ENCODE measurements at places on chromosomes 3 and 15.

DNA sequence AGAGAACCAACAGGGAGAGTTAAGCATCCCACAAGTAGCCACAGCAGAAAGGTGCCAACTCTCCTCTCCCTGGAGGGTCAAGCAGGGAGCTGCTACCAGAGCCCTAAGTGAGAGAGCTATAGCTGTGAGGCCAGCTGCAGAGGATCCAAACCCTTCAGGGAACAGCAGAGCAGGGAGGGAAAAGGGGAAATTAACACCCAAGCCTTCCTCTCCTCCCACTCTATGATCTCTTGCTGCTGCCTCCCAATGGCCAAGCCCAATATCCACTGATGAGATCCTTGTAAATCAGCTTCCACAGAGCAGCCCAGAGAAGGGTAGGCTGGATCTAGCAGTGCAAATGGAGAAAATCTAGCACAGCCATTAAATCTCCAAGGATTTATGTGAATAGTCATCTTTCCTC, 68.2 kb upstream of the THBS1 start:
- DNase-seq, result no peak

DNA sequence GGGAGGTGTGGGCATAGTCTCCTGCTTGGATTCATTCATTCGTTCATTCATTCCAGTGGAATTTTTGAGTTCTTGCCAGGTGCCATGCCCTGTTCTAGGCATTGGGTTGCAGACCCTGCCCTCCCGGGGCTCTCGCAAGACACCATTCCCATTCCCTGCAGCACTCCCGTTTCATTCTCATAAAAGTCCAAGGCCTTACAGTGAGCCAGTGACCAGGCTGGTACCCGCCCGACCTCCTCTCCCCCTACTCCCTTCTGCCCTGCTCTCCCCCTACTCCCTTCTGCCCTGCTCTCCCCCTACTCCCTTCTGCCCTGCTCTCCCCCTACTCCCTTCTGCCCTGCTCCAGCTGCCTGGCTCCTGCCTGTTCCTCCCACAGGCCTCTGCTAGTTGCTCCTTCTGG, 41.9 kb downstream of the AMOTL2 start:
- DNase-seq, result peak; percentile 12

- no peak for DNase-seq
Observed at GRCh38 chr3:129878355-129878754, 15.2 kb downstream of the TMCC1 start.

- peak; percentile 62 for DNase-seq
Observed at GRCh38 chr3:16174389-16174788, at the start of gene GALNT15. Gene GALNT15 (plus strand): TSS chr3:16174680. CDS start chr3:16175152, 472 bp downstream.

DNA sequence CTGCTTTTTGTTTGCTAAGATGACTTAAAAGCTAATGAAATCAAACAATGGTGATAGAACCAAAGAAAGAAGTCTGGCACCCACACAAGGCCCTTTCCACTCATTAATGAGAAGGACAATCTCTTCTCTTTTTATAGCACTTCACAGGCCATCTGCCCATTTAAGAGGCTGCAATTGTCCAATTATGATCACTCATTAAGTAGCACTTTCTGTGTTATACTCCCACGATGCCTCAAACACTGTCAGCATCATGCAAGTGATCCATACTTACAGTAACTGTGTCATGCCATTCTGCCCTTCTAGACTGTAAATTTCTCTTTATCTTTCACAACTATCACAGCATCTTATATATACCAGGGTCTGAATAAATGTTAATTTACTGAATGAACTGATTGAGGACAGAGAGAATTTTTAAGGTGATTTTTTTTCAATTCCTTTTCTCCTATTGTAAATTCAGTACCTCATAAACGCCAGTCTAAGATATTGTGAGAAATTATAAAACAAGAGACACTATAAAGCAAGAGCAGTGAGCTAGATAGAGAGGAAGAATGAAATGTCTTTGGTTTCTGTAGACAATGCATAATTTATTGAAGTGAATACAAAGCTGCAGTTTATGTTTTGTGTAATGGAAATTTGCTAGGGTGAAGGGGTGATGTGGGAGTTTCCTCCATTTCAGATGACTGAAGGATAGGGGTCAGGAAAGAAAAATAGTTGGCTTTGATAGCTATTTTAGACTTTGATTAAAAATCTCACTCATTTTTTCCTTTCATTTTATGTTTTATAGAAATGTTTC, 17.3 kb downstream of the CD200 start:
- DNase-seq, result no peak

DNA sequence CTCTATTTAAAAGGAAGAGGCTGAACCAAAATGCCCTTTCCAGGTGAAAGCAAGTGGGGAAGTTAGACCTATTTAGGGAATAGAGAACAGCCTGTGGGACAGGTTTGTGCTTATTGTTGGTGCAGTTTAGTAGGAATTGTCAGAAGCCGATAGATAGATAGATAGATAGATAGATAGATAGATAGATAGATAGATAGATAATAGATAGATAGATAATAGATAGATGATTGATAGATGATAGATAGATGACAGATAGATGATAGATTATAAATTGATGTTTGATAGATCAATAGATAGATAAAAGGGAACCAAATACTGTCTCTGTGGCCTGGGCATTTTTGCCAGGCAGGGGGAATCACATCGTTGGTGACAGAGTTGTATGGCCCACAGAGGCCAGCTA, 42.5 kb downstream of the SH3GL3 start:
- DNase-seq, result no peak

DNA sequence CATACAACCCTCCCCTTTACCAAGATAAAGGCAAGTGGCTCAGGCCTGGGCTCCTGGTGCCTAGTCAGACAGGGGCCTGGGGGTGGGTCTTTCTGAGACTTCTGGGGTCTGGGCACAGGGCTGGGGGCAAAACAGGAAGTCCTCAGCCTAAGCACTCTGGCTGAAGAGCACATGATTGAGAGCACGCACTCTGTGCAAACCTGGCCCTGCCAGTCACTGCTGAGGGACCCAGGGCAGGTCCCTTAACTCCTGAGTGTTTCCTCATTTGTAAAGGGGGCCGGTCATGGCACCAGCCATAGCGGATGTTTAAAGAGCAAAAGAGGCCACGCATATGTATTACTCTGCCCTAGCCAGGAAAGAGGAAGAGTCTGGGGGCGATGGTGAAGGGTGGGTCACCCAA, 16.0 kb downstream of the TKT start:
- DNase-seq, result no peak

GRCh38 chr3:12532182-12532581, 13.1 kb downstream of the MKRN2OS start:
- DNase-seq, result no peak

DNA sequence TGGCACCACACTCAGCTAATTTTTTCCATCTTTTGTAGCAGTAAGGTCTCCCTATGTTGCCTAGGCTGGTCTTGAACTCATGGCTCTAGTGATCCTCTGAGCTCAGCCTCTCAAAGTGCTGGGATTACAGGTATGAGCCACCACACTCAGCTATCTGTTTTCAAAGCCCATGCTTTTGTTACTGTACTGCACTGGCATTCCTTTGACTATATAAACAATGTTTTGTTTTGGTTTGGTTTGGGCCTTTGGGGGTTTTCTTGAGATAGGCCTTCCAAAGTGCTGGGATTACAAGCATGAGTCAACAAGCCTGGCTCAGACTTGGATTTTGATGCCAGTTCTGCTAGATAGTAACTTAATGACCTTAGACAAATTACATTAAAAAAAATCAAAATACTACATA, 89.7 kb upstream of the GK5 start:
- DNase-seq, result no peak

DNA sequence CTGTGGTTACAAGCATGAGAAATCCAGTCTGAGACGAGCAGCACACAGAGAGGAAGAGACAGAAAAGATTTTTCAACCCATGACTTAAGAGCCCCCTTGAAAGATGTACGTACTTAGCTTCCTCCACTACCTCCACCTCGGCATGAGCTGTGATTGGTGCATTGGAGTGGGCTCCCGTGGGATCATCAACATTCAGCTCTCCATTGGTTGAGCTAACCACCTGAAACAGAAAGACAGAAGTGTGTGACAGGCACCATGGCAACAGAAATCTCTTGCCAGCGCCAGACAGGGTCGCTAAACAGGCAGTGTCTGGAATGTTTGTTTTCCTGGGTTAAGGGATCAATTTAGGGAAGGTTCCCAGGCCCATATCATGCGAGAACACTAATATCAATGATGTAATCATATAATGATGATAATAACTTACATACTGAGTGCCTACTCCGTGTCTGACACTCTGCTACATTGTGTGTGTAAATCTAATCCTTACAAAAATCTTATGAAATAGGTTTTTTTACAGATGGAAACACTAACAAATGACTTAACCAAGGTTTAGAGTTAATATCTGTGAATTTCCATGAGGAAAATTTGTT, 17.5 kb upstream of the PPIB start:
- DNase-seq, result no peak

DNA sequence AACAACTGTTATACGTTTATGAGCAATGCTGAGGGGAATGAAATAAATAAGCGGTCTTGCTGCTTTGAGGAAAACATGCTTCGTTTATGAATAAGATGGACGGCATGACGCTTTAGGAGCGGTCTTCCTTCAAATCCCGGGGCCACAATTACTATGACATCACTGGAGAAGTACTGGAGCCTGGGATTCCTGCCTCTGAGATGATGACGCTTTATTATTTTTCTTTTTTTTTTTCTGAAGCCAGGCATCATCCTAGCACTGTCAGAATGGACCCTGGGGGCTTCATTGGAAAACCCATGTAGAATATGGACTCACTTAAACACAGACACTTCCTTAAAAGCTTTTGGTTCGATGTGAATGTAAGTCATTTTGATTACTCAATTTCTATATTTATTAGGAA, 52.5 kb upstream of the FOXP1 start:
- DNase-seq, result no peak

- no peak for DNase-seq
Observed at GRCh38 chr3:69091389-69092029, 6.8 kb downstream of the ARL6IP5 start.

DNA sequence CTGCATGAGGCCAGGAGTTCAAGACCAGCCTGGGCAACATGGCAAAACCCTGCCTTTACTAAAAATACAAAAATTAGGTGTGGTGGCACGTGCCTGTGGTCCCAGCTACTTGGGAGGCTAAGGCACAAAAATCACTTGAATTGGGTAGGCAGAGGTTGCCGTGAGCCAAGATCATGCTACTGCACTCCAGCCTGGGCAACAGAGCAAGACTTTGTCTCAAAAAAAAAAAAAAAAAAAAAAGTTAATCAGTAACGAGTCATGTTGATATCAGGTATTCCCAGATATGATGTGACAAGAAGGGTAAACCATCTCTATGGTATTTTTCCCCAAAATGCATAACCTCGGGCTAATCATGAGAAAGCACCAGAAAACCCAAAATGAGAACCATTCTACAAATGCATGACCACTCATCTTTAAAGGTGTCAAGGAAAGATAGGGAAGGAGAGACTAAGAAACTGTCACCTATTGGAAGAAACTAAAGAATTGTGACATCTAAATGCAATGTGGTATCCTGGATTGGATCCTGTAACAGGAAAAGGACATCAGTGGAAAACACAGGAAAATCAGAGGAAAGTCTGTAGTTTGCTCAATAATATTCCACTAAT, 66.5 kb upstream of the MAP4 start:
- no peak for DNase-seq

DNA sequence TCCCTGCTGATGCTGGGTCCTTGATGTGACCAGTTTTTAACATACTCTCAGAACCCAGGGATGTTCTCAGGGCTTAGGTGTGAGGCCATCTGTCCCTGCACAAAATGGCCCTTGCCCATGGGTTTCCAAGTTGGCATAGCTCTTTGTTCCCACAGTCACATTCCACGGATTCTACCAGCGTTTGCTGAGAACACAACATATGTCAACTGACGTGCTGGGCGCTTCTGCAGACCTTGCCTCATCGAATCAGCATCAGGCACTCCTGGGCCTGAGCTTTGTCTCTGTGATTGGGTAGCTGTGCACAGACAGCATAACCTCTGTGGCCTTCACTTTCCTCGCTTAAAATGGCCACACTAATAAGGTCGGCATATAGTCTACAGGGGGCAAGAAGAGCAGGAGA, 69.0 kb downstream of the MGLL start:
- DNase-seq, result no peak

DNA sequence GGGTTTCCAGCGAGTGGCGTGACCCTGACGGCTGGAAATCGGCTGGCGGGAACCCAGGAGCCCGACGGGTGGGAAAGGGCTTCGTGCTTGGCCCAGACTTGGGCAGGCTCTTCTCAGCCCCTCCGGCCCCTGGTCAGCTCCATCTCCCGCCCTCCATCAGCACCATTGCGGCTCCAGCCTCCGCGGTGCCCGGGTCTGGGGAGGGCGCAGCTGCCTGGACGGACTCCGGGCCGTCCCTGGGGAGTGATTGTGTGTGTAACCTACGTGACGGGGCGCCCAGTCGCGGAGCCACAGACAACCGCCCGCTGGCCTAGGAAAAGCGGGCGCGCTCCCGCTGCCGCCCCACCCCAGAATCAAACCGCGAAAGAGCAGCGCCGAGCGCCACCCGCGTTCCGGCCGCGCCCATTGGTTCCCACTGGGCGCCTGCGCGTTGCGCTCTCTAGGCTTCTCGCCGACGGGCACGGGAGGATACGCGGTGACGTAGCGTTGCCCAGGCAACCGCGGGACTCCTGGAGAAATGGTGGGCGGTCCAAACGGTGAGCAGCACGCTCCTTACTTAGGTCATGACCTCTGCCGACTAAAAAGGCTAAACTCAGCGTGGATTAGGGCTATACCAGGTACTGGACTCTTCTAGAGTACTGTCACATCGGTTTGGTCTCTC, at the start of gene CFAP20DC:
CFAP20DC (minus strand) TSS at position 355 of the 661 bp plus-strand sequence. CDS start 394 bp downstream, outside the sequence.
- peak; percentile 71 for DNase-seq

DNA sequence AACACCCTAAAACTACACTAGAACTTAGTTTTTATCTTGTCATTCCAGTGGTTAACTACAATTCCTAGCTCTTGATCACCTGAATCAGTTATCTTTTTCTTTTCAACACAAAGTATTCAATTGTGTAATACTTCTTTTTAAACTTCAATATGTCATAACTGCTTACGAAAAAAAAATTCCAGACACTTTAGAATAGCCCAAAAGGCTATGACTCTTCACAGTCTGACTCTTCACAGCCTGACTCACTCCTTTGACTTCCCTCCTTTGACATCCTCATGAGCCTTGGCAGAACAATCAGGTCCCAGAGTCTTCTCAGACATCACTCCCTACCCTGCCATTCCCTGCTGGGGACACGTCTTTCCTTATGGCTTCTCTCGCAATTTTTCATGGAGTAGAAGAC, 727.1 kb downstream of the ROBO1 start:
- DNase-seq, result no peak

GRCh38 chr3:88596451-88596850, 446.7 kb downstream of the C3orf38 start:
- no peak for DNase-seq

DNA sequence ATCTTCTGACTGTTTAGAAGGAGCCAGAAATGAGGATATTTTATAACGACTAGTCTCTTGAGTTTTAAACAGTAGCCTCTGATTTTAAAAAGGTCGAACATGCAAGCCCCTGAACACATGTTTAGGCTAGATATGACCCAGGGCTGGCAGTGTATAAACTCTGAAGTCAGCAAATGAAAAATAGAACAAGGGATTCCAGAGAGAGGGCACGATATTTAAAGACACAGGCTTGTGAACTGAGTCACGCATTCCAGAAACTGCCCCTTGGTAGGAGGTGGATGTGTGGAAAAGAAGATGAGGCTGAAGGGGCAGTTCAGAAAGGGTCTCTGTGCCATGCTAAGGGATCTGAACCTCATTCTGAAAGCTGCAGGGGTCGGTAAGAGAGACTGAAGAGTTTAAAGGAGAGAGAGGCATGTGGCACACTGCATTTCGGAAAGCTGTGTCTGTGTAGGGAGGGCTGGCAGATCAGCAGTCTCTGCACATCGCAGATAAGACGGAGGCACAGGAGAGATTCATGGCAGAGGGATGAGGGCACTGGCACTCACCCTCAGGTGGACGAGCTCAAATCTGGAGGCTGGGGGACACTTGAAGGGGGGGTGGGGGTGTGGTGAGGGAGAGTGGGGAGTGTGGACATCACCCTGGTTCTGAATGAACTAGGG, 22.1 kb downstream of the ST8SIA2 start:
- no peak for DNase-seq
